ENCODE measurements at places on chromosomes 6 and 20.

GRCh38 chr20:60271597-60271996, 313.4 kb downstream of the CDH26 start:
- no peak for DNase-seq

GRCh38 chr20:59495894-59496510, 108.3 kb upstream of the PHACTR3 start:
- peak; percentile 65 for DNase-seq

DNA sequence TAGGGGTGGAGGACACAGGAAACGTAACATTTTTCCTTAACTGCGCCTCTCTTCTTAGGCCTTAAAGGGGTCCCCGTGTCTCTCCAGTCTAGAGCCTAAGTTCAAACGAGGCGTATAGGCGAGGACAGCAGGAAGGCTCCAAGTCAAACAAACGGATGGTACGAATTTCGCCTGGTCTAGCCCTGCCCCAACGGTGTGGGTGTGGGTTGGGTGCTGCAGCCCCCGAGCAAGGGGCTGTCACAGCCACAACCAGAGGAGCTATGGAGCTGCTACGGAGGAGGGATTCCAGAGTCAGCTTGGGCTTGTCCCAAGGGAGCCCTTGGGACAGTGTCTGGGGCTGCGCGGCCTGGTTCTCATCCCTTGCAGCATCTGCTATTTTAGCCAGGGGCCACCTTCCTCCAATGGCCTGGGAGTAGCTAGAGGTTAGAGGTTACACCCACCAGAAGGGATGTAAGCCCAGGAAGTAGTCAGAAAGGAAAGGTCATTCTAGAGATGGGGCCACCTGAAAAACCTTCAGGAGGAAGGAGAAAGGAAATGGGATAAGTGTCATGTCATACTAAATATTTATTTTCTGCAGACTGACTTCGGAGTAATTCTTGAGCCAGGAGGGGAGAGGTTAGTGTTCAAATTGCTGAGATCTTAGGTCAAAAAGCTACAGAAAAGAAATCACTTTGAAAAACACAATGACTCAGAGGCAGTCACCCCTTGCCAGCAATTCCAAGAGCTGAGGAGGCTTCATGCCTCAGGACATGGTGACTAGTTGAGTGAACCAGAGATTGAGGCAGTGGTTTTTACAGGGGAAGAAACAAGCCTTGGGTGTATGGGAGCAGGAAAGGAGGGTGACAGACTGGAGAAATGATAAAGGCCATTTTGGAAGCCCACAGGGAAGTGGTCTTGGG, 21.7 kb downstream of the VPS52 start:
- DNase-seq = no peak

DNA sequence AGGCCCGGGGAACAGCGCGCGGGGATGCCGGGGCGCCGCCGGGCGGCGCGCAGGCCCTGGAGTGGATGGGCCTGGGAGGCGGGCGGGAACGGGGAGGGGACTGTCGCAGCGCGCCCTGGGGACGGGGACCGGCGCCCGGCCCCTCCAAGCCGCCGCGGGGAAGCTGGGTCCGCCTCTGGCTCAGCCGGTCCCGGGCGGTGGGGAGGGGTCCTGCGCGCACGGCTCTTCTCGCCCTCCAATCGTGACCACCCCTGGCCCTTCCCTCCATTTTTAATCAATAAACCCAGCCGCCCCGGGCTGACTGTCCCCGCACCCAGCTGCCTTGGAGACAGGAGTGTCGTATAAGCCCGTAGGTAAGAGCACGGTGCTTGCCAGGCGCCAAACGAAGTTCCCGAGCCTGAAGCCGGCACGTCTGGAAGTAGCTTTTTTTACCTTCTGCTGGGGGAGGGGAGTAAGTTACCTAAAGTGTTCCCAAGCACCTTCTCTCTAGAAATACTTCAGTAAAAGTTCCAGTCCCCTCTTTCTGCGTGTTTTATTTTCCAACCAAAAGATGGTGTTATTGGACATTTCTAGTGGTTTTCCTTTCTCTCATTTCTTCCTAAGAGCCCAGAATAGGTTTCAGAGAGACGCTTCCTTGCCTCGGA, 780 bp upstream of the TAF4 start:
- DNase-seq = peak; percentile 59

DNA sequence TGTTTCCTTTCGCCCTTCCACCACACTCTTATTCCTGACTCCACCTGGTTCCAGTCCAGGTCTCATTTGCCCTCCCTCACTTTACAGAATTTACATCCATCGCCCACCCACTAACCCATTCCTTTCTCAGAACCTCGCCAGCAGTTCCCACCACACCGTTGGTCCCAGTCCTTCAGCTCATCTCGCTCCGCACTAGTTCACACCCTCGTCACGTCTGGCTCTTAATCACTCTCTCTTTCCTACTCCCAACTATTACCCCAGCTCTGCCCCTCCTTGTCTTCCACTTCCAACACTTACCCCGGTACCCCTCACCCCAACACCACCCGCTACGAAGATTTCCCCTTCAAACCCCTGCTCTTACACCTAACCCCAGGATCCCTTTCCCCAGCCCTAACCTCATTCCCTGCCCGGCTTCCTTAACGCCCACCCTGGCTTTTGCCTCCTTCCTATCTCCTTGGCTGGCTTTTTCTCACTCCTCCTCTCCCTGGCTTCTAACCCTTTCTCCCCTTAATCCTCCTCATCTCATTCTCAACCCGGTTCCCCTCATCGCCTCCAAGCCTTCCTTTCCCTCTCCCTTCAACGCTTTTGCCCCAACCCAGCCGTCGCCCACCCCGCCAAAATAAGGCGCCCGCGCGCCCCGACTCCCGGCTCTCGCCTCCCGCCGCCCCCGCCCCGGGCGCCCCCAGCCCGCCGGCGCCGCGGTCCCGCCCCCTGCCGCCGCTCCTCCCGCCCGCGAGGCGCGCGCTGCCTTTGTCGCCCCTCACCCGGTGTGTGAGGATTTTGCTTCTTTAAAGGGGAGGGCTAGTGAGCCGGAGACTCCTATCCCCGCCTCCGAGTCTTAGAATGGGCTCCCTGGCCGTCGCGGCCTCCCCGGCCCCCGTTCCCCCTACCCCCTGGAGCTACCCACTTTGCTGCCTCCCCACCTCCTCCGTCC, 542 bp downstream of the USP49 start:
- no peak for DNase-seq

GRCh38 chr6:110683241-110683640, 132.0 kb downstream of the CDK19 start:
- no peak for DNase-seq

GRCh38 chr6:99333068-99333467, 16.4 kb downstream of the FAXC start:
- DNase-seq = no peak

- no peak for DNase-seq
Observed at GRCh38 chr20:478010-478948, 15.9 kb upstream of the TBC1D20 start.

- no peak for DNase-seq
Observed at GRCh38 chr6:165766457-165766856, 103.4 kb upstream of the PDE10A start.

GRCh38 chr6:14002176-14002947, 77.6 kb downstream of the RNF182 start:
- DNase-seq = no peak

DNA sequence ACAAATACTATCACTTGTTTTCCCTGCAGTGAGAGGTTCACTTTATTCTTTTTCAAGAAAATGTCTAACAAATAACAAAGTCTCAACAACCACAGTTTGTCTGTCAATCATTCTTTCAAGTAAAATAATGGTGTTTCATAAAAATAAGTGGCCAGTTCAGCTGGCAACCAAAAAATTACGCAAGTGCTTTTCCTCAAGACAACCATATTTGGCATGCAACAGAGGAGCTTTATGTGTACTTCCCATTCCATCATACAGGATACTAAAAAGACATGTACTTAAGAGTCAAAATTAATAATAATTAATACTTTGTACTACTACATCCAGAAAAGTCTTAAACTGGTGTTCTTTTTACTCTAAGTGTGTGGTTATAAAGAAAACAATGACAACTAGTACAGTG, 34.6 kb downstream of the ATG5 start:
- no peak for DNase-seq

DNA sequence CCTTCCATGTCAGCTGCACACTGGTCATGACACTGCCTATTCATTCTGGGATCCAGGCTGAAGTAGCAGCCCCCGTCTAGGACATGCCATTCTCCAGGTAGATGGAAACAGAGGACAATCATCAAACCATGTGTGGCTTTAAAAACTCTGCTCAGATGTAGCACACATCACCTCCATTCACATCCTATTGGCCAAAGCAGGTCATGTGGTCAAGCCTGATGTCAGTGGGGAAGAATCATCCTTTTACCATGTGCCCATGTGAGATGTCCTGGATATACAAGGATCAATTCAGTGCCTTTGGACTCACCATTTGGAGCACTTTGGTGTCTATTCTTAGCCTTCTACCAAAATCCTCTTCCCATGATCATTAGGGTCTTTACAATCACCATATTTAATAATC, 99.5 kb downstream of the CDC5L start:
- DNase-seq = no peak

GRCh38 chr6:123533862-123534648, 102.7 kb downstream of the TRDN start:
- no peak for DNase-seq

GRCh38 chr6:128882991-128883611, at the start of gene LAMA2:
LAMA2 (plus strand) TSS chr6:128883138; CDS start chr6:128883246, 108 bp downstream.
- peak; percentile 20 for DNase-seq

- no peak for DNase-seq
Observed at GRCh38 chr20:34988191-34988540, 32.5 kb downstream of the MYH7B start.

GRCh38 chr20:50560867-50561266, 50.7 kb downstream of the PTPN1 start:
- DNase-seq = no peak

DNA sequence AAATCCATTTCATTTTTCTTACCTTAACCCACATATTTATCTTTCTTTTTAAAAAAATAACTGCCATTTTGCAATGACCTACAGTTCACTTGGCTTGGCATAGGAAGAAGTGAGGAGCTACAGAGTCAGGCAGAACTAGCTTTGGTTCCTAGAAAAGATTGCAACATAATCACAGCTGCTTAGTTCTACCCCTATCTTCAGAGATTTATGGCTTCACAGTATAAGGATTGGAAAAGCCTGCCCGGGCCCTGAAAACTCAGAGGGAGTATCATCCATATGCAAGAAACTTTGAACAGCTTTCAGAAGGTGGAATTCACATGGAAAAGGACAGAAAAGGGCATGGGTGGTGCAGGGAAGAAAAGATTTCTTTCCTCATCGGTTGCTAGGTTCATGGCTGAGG, 774.3 kb upstream of the CHD6 start:
- no peak for DNase-seq

- peak; percentile 80 for DNase-seq
Observed at GRCh38 chr6:73262671-73263569, at the start of gene KHDC1. KHDC1 (minus strand) TSS chr6:73263196; CDS start chr6:73242517, 20,679 bp downstream.

DNA sequence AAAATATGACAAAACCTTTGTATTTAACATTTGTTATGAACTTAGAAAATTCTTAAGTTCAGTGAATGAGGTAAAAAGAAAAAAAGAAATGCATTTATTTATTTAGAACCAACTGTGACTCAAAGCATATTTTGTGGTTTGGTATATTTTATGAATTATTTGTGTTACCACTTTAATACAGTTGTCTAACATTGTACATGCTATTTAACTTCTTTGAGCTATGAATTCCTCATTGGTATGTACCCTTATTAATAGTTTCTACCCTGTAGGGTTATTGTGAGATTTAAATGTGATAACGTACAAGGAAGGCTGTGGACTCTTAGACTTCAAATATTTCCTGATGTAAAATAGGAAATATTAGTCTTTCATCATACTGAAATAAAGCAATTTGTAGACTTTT, 162.6 kb downstream of the MMUT start:
- no peak for DNase-seq

- DNase-seq = no peak
Observed at GRCh38 chr6:157326979-157327378, 3.7 kb upstream of the TMEM242 start.

- DNase-seq = no peak
Observed at GRCh38 chr6:159062976-159063375, 18.2 kb upstream of the TAGAP start.

DNA sequence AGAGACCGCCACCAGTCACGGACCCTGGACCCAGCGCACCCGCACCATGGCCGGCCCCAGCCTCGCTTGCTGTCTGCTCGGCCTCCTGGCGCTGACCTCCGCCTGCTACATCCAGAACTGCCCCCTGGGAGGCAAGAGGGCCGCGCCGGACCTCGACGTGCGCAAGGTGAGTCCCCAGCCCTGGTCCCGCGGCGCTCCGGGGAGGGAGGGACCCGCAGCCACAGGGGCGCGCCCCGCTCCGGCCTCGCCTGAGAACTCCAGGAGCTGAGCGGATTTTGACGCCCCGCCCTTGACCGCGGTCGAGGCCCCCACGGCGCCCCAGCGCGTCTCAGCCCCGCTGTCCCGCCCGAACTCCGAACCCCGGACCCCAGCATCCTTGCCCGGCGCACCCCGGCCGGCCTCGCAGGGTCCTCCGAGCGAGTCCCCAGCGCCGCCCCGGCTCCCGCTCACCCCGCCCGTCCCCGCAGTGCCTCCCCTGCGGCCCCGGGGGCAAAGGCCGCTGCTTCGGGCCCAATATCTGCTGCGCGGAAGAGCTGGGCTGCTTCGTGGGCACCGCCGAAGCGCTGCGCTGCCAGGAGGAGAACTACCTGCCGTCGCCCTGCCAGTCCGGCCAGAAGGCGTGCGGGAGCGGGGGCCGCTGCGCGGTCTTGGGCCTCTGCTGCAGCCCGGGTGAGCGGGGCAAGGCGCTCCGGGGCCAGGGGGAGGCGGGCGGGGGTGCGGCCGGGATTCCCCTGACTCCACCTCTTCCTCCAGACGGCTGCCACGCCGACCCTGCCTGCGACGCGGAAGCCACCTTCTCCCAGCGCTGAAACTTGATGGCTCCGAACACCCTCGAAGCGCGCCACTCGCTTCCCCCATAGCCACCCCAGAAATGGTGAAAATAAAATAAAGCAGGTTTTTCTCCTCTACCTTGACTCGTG, at the start of gene OXT:
Gene OXT (plus strand): TSS at position 11 of the 920 bp plus-strand sequence. CDS start 36 bp downstream, at position 47.
- DNase-seq = peak; percentile 82

DNA sequence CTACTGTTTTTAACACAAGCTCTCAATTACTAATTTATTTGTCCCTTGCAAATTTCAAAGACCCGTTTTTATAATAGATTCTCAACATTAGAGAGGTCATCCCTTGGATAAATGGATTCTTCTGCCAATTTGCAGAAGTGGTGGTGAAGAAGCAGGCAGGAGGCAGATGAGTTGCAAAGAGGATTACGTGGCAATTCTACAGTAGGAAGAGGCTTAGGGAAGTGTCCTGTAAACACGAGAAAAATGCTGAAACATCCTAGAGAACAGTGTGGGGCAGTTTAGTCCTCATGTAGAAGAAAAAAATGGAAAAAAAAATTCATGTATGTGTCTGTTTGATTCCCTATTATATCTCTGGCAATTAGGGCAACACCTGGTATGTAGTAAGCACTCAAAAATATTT, 87.6 kb downstream of the BMP2 start:
- DNase-seq = no peak

- DNase-seq = no peak
Observed at GRCh38 chr6:136728033-136728939, 64.0 kb downstream of the MAP3K5 start.

GRCh38 chr20:5024982-5025381, 23.7 kb upstream of the SLC23A2 start:
- DNase-seq = no peak

Measured in KBM-7 (cell line).